ENCODE measurements at places on chromosomes 12 and 14. TPM values are rescaled to one million over a fixed set of nuclear protein-coding genes. Genes with fewer than 3 reads are reported as not detected.
A peak's percentile ranks its signal among the peaks of the same experiment; 100 is the strongest.

GRCh38 chr14:24428628-24429394, 657 bp downstream of the CBLN3 start:
- peak; percentile 56 for DNase-seq

IGF1 gene
- 9.5 TPM for total RNA-seq

DNA sequence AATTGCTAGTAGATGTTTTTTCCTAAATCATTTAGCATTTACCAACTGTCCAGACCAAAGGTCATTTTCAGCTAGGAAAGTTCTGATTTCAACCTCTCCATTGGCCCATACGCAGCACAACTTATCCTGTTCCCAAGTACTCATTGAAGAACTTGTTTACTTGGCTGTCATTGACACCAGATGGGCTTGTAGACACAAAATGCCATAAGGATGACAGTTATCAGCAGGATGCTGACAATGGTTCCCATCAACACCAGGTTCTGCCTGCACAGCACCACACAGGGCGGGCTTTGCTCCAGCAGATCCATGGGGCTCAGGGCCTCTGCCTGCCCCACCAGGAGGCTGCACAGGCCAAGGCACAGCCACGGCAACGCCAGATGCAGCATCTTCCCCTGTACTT, 36.5 kb upstream of the TMPRSS12 start:
- no peak for DNase-seq

CD69 gene
- total RNA-seq: 17.4 TPM

DNA sequence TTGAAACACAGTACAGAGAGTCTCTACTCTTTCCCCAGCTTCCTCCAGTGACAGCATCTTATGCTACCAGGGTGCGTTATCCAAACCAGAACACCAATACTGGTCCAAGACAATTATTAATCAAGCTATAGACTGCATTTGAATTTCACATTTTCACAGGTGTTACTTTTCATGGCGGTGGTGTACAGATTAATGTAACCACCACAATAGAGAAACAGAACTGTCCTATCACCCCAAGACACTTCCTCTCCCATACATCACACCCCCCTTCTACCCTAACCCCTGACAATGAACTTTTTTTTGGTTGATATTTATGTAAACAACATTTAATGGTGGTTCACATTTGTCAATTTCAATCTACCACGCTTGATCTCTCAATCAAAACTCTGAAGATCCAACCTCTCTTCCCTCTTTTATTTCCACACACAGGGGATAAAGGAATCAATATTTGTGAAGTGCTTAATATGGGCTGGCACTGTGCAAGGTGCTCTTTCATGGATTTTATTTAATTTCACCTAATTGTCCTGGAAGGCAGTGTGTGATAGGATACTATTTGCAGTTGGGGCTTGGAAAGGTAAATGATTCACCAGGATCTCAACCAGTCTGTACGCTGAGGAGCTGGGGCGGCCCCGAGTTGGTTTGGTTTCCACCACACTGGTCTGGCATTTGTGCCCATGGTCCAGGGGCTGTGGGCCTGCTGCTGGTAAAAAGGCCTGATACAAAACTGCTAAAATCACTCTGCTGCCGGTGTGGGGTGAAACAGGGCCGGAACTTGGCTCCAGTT, 54.6 kb upstream of the DICER1 start:
- no peak for DNase-seq

GRCh38 chr12:1488908-1489381, 105.4 kb downstream of the FBXL14 start:
- no peak for DNase-seq

DNA sequence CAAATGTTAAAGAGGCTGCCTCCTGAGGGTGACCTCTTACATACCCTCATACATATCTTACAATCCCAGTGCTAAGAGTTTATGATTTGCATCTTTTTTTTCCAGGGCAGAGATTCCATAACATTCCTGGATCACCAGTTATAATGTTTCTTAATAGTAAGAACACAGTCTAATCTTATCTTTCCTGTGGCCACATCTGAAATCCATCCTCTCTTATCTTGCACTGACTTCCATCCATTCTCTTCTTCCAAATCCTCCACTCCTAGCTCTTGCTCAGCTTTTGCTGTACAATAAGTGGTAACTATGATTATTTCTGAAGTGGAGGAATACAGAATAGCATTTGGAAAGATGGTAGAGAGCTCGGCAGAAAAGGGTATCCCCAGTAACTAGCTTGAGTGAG, 6.3 kb downstream of the CALCOCO1 start:
- DNase-seq: no peak

DNA sequence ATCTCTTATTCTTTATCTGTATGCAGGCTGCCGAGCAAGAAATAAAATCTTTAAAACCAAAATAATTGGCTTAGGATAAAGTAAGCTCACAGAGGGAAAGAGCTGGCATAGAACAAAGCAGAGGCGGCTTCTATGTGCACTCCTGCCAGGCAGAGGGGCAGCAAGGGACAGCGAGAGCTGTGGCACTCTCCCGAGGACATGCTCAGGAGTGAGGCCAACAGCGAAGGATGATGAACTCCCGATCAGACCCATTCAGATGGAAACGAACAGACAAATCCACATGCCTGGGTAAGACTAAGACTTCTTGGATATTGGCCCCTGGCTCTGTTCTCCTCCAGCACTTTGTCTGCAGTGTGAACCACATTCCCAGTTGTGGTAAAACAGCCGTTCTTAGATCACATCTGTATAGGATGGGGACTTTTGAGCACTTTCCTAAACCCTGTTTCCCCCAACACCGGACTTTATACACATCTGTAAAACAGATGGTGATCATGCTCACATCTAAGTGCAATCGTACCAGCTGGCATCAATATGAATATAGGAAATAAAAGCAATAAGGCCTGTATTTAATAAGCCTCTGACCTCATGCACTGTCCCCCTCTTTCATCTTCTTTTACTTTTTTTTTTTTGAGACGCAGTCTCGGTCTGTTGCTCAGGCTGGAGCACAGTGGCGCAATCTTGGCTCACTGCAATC, 134.1 kb downstream of the PPM1H start:
- no peak for DNase-seq

DNA sequence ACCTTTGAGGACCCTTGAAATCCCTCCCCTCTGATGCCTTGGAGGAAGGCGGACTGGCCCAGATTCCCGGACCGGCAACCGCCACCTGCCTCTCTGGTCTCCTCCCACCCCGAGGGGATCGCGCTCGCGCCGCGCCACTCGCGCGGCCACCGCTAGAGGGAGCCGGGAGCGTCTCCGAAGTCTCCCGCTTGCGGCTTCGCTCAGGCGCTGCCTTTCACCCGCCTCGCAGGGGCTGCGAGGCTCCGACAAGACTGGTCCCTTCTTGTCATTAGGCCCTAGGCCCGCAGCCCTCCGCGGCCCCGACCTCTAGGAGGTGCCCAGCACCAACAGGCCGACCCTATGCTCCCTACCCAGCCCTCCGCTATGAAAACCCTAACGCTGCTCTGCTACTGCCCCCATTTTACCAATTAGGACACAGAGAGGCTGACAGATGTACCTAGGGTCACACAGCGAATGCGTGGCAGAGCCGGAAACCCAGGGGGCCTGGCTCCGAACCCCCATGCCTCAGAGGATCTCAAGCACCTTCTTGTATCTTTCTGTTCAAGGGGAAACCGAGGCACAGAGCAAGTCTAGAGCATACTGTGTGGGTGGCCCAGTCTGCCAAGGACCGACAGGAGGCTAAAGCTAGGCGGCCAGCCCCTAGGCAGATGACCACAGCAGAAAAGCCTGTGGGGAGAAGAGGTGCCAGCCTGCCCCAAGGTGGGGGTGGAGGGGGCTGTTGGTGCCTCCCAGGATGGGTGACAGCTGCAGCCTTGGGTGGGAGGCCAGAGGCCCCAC, 21.4 kb upstream of the VSX2 start:
- DNase-seq: peak; percentile 38

MRPS35 gene
- total RNA-seq: 30.9 TPM

ASIC1 gene
- total RNA-seq: 2.0 TPM

DPPA3 gene
- total RNA-seq: not detected

GRCh38 chr12:107344035-107344808, 250.9 kb upstream of the CRY1 start:
- DNase-seq: no peak

- peak; percentile 65 for DNase-seq
These were observed 24.3 kb downstream of the CNOT2 start for GRCh38 chr12:70267550-70267949.

DNA sequence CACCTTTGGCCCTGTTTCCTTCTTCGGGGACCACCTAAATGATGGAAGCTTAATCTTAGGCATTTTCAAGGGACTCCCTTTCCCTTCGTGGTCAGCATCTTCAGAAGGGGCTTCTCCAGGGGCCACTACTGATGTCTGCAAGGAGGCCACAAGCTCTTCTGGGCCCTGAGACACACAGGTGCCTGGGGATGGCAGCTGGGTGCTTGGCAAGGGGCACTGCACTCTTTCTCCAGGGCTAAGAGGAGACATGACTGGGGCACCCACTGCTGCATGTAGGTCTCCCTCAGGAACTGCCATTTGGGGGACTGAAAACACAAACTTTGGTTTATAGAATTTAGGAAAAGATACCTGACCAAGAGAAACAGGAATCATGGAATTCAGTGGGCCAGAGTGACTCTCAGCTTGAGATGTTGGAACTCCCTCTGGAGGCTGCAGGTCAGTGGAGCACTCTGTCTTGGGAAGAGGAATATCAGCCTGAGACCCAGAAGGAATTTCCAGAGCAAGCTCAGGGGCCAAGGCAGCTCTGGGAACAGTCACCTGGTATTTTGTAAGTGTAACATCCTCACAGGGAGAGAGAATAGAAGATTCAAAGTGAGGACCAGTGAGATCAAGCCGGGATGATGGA, 16.0 kb downstream of the PLD4 start:
- no peak for DNase-seq

- no peak for DNase-seq
These were observed 28.6 kb upstream of the BLTP3B start for GRCh38 chr12:100171248-100171647.

GRCh38 chr12:108342985-108343384, 3.9 kb upstream of the CMKLR1 start:
- no peak for DNase-seq

TGM1 gene
- 8.8 TPM for total RNA-seq

FAM90A1 gene
- 0.58 TPM for total RNA-seq

NELL2 gene
- total RNA-seq: 13.2 TPM

DNA sequence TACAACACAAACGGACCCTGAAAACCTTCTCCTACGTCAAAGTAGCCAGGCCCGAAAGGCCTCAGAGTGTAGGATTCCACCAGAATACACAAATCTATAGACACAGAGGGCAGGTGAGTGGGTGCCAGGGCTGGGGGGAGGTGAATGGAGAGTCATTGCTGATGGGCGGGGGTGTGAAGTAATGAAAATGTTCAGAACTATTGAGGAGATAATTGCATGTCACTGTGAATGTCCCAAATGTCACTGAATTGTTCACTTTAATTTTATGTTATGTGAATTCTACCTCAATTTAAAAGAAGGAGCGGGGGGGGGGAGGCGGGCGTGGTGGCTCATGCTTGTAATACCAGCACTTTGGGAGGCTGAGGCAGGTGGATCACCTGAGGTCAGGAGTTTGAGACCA, 36.0 kb downstream of the P2RX4 start:
- no peak for DNase-seq

- DNase-seq: no peak
These were observed 31.5 kb upstream of the GTF2A1 start for GRCh38 chr14:81252278-81252677.

DNA sequence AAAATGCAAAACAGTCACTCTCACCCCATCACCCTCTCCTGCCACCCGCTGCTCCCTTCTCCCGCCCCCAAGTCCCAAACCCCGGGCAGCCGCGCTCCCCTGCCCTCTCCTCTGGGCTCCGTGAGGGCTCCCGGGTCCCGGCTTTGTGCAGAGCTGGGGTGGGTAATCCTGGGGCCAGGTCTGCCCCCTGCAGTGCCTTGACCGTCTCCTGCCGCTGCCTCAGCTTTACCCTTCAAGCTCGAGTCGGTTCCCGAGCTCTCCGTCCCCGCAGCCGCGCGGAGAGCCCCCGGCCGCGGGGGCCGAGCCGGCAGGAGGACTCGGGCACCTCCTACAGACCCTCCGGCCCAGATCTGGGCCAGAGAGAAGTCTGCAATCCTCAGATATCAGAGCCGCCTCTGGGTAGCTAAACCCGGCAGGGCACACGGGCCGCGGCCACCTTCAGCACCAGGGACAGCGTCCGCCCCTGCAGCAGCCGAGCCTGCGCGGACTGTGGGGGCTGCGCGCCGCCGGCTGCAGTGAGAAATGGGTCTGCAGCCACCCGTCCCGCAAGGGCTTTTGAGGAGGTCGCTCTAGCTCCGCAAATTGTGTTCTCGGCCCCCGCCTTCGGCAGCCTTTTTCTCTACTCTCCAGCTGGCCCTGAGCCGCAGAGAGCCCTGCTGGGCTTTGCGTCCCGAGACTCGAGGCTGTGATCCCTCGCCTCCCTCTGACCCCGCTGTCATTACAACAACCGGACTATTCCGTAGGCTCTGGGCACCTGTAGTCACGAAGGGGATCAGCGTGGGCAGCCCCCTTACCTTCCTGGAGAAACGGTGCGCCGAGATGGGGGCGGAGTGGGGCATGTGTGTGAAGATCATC, 1.2 kb downstream of the PRMT8 start:
- peak; percentile 84 for DNase-seq

GPR65 gene
- 4.3 TPM for total RNA-seq

CLEC1B gene
- 2.2 TPM for total RNA-seq

SSTR1 gene
- 4.3 TPM for total RNA-seq

GRCh38 chr12:4271717-4272423, 1.7 kb upstream of the CCND2 start:
- peak; percentile 96 for DNase-seq

GRCh38 chr12:130079279-130079678, 83.0 kb upstream of the FZD10 start:
- no peak for DNase-seq

GRCh38 chr12:128743916-128744315, 79.8 kb downstream of the SLC15A4 start:
- DNase-seq: no peak

GRCh38 chr14:84084056-84084630, 1445.8 kb upstream of the FLRT2 start:
- DNase-seq: no peak

KRT6A gene
- 0.65 TPM for total RNA-seq
